ENCODE measurements at places on chromosomes 13 and 19.

- no peak for DNase-seq
Observed at GRCh38 chr13:95708391-95708774, 31.4 kb downstream of the DNAJC3 start.

- no peak for DNase-seq
Observed at GRCh38 chr19:1921825-1922224, 16.6 kb downstream of the ADAT3 start.

DNA sequence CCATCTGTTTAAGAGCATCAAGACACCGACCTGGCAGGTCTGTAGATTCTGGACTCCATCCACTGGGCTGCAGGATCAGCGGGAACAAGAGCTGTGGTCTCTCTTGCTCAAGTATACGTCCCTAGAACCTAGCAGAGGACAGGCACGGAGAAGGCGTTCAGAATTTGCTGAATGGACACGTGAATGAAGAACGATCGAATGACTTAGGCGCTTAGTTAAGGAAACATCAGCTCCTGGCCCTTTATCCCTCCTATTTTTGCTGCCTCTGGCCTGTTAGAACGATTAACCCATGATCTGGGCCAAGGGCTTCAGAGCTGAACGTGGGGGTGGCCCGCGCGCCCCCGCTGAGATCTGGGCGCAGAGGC is 953 bp downstream of the DZIP1 start:
- peak; percentile 13 for DNase-seq

DNA sequence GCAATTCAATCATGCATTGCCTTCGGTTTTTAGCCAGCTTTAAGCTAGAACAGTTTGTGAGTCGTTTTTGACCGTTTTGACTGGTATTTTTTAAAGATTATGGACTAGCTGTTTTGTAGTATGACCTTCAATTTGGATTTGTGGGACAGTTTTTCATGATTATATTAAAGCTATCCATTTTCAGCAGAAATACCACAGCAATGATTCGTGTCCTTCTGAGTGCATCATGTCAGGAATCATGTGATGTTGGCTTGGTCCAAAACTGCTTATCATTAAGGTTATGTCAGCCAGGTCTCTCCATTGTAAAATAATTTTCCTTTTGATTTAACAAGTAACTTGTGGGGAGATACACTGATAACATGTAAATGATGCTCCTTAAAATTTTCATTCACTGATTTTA is 229.0 kb downstream of the POSTN start:
- no peak for DNase-seq

DNA sequence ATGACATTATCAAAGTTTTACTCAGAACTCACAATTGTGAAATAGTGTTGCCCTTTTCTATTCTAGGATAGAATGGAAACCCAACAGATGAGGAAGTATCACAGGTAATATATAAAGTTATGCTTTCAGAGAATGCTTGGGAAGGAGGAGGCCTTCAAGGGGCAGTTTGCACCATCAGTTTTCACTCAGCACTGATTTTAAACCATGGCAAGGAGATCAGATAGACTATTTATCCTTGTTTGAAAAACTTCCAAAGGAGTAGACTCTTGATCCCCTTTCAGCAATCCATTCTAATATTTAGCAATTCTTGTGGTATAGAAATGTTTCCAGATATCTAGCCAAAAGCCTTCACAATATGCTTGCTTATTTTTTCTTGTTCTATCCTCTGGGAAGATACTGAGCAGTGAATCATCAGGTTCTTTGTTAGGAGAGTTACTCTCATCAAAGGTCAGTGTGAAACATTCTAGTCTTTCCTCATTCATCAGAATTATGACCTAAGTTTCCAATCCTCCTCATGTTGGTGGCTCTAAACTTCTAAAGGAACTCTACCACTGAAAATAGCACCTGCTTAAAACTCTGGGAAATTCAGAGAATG is 3.8 kb downstream of the GPC6 start:
- no peak for DNase-seq

GRCh38 chr19:1290703-1291651 is 5.3 kb downstream of the EFNA2 start:
- no peak for DNase-seq

GRCh38 chr13:89029062-89029461 is 1357.9 kb downstream of the SLITRK5 start:
- no peak for DNase-seq

- DNase-seq = no peak
Observed at GRCh38 chr19:14107581-14108461, 9.7 kb downstream of the PRKACA start.

DNA sequence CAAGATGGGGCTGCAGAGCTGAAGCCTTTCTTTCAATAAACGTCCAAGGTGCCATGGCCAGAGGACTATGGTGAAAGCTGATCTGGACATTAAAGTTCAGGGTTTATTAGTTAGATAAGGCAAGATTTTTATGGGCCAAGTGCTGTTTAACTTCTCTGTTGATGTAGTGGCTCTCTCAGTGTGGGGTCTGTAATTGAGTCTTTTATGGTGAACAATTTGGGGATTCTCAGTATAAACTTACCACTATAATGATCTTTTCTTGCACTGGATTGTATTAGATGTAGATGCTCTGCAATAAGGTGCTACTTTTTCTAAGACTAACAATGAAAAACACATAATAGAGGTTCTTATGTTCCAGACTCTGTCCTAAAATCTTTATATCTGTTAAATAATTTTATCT is 190.1 kb upstream of the KLF12 start:
- DNase-seq = no peak

GRCh38 chr19:32823747-32824102 is 45.8 kb downstream of the SLC7A9 start:
- no peak for DNase-seq

- no peak for DNase-seq
Observed at GRCh38 chr19:50850738-50851137, 4.0 kb upstream of the KLK3 start.
